Ureter (tissue), 1 donor: ENCODE measurements at places on chromosomes 5 and 9. TPM values are rescaled to one million over a fixed set of nuclear protein-coding genes. Genes with fewer than 3 reads are reported as not detected.

IFNA14 gene
- total RNA-seq, result not detected

SPATA31E1 gene
- not detected for total RNA-seq

OLFML2A gene
- 13.1 TPM for total RNA-seq

GRCh38 chr9:134320126-134320867 is 6.0 kb upstream of the RXRA start:
- no peak for DNase-seq

- DNase-seq, result no peak
Measured at GRCh38 chr9:70816316-70816715, 305.1 kb downstream of the TRPM3 start.

DNA sequence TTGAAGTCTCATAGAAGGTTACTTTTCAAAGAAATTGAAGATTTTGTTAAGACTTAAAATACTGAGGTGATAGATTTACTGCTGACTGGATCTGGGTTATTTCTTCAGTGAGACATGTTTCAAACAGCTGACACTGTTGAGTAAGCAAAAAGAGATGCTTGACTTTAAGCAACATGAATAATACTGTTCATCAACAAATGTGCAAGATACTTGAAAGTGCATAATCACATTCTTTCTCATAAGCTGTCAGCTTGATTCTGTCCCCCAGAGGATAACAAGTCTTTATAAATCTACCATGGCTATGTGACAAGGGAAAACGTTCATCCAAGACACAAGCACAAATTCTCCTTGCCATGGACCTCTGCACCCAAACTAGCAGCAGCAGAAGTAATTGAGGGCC is 260.1 kb upstream of the CDH18 start:
- no peak for DNase-seq

GRCh38 chr5:1193591-1193985 is 7.8 kb upstream of the SLC6A19 start:
- DNase-seq, result no peak

DNA sequence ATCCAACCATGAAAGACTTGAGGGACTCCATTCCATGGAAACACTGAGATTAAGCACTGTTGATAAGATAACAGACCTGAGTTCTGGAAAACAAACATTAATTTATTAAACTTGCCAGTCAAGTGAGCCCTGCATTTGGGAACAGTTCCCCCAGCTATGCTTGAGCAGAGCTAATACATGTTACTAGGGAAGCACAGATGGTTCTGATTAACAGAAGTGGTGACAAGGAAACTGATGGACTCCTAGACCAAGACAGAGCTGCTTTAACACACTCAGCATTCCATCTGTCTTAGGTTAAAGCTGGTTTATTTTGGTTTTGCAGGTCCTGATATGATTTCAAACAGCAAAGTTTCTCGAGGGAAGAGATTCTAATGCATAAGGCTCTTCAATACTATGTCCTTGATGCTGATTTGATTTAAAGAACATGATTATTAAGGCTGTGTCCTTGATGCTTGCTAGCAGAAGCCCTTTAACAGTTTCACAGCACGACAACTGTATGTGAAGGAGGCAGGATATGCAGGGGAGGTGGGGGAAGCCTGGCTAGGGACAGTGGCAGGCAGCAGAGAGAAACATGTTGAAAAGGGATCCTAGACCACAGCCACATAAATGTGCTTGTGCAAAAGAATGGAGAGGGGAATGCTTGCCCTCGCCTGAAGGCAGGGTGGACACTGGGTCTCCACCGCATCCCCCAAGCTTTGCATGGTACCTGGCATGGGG is 66.2 kb downstream of the ACTBL2 start:
- DNase-seq, result no peak
